Colonic mucosa (tissue), 4 donors: ENCODE measurements at places on chromosomes 7 and 10. TPM values are rescaled to one million over a fixed set of nuclear protein-coding genes. Genes with fewer than 3 reads are reported as not detected.

The LDB3 gene
- total RNA-seq, result 4.7 TPM

GRCh38 chr7:151711435-151711872, 165.5 kb downstream of the PRKAG2 start:
- no peak for DNase-seq

DNA sequence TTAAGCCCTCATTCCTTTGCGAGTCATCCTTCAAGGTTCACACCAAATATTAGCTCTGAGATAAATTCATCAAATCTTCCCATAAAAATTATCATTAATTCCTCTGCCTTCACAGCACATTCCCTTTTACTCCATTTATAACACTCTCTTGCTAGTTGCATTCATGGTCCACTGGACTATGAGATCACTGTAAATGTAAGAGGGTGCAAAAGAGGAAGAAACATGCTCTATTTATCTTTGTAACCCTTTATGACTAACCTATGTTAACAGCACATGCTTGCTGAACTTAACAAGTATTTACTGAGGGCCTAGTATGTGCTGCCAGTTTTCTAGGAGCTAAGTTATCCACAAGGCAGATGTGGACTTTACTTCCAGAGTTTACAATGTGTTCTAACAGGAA, 86.7 kb upstream of the TMEM168 start:
- DNase-seq, result no peak

DNA sequence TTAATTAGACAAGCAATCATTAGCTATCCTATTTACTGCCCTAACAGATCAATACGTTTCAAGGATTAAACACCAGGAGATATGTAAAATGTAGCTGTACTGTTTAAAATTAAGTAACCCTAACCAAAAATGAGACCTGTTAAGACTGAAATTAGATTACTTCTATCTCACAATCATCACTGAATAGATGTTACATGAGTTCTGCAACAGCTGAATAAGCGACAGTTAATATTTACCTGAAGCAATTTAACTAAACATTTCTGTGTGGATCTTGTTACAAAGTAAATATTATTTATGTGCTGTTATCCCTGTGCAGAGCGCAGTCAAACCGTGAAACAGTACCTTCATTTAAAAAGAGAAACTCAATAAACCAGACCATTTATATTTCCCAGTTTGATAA, 122.5 kb downstream of the RELN start:
- DNase-seq, result no peak

DNA sequence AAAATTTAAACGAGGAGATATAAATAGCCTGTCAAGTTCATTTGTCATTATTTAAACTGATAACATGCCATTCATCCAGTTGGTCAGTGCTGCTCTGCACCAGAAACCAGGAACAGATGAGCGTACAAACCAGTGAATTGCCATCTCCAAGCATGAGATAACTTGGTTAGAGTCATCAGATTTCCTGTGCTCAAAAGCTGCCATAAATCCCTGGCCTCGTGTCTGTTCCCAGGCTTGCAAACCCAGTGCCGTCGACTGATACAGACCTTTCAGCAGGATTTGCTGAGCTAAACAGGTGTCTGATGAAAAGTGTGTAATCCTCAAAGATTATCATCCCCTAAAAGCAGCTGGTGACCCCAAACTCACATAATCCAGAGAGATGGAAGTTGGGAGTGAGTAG, 96.0 kb upstream of the SAMD8 start:
- DNase-seq, result no peak

DNA sequence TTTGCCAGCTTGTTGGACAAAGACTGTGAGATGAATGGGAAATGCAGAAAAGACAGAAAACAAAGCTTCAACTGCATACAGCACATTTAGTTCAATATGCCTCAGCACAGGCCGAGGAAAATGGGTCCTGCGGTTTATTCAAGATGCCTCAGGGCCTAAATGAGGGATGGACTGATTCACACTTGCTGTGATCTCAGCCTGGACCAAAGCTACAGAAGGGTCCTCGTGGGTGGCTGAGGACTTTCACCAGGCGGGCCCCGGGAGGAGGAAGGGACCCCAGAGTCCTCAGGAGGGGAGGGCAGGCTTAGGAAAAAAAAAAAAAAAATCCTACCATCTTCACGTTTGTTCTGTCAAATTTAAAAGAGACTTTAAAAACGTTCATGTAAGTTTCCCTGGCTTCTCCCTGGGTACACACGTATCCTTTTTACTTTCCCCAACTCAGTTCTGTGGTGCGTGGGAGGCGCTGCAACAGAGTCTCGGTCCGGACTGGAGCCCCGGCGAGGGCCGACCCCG, 624 bp upstream of the ZNF783 start:
- no peak for DNase-seq
